Lower leg skin (tissue), 4 donors: ENCODE measurements at places on chromosomes 6 and 20.

DNA sequence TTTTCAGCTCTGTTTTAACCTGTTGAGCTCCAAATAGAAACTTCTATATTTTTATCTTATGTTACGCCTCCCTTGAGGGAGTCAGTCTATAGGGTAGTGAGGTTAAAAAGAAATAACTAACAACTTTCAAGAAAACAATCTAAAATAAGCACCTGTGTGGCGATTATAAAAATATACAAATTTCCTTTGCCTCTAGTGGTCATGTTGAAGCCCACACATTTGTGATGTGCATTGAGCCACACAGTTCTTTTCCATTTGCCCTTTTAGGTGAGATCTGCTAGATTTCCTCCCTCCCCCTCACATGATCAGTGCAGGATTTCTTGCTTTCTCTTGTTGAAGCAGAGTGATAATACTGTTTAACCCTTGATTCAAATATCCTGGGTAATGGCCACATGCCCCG lies 84.2 kb downstream of the MYB start:
- no peak for DNase-seq

DNA sequence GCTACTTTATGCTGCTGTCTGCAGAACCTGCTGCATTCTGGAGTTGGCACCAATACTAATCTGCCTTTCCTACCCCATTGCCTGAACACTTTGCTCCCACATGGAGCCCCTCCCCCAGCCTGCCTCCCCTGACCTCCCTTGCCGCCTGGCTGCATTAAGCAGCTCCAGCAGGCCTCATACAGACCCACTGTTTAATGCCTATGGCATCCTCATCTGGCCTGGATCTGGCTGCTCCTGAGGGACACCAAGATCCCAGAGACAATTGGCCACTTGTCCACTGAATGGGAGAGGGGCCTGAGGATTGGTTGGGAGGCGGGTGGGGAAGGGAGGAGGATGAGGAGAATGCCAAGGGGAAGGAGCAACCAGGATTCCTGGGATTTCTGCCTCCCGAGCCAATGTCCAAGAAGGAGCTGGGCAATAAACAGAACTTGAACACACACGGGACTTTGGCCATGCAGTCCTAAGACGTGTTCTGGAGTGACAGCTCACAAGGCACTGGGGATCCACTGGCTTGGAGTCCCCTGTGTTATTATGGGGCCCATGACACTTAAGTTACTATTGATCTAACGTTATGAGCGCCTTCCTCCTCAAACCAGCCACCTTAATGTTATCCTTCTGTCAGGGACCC lies 10.4 kb upstream of the KCNK5 start:
- no peak for DNase-seq

DNA sequence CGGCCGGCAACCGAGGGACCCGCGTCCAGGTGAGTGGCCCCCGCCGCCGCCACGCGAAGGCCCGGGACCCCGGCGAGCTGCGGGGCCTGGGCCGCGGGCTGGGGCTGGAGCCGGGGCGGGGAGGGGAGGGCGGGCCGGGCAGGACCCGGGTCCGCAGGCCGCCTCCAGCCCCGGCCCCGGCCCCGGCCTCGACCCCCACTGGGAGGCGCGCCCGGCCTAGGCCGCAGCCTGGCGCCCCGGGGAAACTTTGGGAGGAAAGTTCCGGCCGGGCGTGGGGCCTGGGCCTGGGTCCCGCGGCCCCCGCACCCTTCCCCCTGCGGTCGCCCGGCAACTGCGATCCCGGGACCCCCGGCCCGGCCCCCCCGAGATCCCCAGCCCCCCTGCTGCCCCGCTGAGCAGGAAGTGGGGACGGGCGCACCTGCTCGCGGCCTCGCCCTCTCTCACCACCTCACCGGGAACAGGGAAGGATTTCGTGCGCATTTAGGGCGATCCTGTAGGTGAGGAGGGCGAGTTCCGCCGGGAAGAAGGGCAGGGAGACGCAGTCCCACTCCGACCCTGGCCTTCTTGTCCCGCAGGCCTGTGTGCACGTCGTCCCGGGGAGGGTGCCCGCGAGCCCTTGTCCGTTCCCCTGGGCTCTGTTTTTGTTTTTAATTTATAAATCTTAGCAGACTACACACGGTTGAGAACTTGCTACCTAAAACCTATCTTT lies 402 bp downstream of the OSBPL2 start:
- DNase-seq, result no peak

GRCh38 chr20:63737945-63738686 lies 1.5 kb upstream of the SLC2A4RG start:
- no peak for DNase-seq

DNA sequence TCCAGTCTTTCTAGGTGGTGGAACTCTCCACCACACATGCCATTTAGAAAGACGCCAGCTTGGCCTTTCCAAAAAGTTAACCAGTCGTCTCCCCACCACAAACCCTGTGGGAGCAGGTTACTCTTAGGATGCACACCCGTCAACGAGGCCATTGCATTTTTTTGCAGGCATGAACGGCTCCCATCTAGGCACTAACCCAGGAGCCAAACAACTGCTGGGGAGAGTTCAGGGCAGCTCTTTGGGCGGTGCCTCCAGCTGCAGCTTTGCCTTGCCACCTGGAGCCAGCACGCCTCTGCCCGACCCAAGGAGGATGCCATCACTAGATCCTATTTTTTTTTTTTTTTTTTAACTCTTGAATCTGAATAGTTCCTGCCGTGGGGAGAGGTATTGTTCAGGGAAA lies 39.9 kb downstream of the TBC1D7 start:
- peak; percentile 52 for DNase-seq

DNA sequence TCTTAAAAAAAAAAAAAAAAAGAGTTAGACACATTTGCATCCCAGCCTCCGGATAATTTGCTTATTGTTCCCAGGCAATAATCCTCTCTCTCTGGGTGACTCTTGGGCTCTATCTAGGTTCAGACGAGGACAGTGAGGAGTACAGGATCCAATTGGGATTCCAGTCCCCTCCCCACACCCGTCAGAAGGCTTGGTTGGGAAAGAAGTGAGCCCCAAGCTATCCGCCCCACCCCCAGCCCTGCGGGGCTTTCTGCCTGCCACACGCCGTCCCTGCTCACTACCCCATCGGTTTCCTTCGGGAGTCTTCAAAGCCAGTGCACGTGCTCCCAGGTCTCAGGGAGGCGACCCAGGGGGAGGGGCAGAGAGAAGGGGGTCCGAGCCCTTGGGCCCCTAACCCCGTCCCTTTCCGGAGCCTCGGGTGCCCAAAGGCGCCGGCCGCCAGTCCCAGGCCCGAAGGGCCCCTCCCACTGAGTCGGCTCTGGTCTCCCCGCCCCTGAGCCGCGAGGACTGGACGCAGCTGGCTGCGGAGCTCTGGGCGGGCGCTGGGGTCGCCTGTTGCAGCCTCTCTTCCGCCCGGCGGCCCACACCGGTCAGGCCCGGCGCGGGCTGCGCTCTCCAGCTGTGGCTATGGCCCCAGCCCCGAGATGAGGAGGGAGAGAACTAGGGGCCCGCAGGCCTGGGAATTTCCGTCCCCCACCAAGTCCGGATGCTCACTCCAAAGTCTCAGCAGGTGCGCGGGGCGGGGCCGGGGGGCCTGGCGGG lies 2.5 kb downstream of the MYMX start:
- DNase-seq, result peak; percentile 97

DNA sequence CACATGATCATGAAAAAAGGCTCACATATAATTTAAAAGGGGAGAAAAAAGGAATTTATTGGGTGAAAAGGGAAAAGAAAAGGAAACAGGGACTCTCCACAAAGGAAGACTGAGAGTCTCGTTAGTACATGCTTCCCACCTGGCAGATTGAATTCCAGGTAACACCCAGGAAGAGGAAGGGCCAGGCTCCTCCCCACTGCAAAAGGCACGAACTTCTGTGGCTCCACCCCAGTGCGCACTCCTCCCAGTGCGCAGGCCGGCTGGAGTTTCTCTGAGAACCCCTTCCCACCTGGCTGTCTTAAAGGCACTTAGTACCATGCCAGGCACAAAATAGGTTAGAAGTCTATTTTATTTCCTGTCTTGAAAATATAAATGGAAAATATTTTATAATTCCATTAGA lies 129.8 kb downstream of the COL12A1 start:
- no peak for DNase-seq

- no peak for DNase-seq
Measured at GRCh38 chr20:3093861-3094361, 9.4 kb upstream of the AVP start.
